ENCODE measurements at places on chromosomes 13 and 19.

DNA sequence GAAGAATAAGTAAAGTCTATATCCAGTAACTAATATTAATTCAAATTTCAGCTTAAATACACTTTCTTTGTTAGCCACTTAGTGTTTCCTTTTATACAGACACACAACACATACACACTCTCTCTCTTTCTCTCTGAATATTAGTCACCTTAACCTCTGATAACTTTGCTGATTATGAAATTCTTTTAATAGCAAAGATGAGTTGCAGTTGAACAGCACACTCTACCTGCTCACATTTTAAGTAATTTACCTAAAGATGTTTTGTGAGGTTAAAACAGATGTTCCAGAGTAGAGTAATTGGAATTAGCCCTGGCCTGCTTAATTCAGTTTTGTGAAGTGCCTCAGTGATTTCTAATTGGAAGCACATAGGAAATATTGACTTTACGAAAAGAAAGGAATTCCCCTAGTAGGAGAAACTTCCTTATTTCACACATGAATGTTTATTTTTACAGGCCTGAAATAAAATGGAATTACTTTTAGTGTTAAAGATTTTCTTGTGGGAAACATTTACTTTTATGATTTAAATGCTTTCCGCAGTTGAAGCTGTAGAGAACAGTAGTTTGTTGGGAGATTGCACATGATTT is 184.3 kb downstream of the MYO16 start:
- peak; percentile 4 for DNase-seq

- DNase-seq: no peak
These were observed 2.3 kb upstream of the FBN3 start for GRCh38 chr19:8151767-8152035.

- DNase-seq: no peak
These were observed 36.0 kb downstream of the BICRA start for GRCh38 chr19:47644743-47645482.

DNA sequence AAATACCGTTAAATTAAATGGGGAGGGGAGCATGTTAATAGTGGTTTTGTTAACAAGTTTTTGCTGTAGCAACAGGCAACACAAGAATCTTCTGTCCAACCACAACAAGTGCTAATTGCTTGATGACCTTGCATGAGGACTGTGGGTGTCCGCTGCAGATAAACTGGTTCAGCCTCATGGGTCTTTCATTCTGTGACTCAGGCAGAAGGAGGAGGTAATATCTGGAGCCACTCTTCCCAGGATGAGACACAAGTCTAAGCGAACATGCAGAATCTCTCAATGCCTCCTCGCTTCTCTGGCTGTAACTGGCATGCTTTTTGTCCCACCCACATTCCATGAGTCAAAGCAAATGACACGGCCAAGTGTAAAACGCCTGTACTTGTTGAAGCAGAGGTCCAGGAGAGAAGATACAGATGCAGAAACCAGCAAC is 56.6 kb upstream of the MYO16 start:
- no peak for DNase-seq

GRCh38 chr13:62933809-62934208 is 1518.2 kb upstream of the PCDH20 start:
- DNase-seq: no peak

DNA sequence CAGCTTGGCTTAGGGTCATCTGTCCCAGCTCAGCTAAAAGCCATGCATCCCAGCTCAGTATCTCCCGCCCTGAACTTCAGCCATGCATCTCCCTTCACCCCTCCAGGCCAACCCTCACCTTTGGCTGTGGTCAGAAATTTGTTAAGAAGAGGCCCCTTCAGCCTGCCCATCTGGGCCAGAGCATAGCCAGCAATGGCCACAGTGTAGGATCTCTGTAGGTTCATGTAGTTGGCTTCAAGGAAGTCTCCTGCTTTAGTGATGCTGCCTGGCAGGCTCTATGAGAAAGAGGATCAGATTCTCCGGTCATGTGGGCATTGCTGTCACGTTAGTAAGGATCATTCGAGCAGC is 16.6 kb upstream of the TNFSF14 start:
- no peak for DNase-seq

- DNase-seq: no peak
These were observed 149.2 kb downstream of the MYCBP2 start for GRCh38 chr13:77177646-77178045.

DNA sequence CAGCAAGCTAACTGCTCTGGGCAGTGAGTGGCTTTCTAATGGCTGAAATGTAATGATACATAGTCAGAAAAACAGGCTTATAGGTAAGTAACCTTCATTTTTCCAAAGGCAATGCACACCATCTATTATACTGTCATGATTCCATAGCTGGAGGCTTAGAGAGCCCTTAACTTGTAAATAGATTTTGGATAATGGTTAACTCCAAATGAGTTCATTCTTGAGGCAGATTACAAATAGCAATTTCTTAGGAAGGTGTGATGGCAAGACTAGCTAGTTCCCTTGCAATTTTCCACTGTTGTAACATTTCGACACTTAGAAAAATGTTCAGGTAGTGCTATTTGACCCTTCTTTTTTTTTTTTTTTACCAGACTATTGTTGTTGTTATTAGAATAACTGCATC is 789.8 kb upstream of the PCDH9 start:
- no peak for DNase-seq

- no peak for DNase-seq
These were observed 2.1 kb upstream of the CCL25 start for GRCh38 chr19:8050274-8051096.

DNA sequence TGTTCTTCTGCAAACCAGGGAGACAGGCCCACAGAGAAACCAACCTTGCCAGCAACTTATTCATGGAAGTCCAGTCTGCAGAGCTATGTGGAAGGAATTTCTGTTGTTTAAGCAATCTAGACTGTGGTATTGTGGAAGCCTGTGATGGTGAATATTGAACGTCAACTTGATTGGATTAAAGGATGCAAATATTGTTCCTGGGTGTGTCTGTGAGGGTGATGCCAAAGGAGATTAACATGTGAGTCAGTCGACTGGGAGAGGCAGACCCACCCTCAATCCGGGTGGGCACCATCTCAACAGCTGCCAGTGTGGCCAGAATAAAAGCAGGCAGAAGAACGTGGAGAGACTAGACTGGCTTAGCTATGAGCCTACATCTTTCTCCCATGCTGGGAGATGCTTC is 606.0 kb downstream of the EFNB2 start:
- no peak for DNase-seq

DNA sequence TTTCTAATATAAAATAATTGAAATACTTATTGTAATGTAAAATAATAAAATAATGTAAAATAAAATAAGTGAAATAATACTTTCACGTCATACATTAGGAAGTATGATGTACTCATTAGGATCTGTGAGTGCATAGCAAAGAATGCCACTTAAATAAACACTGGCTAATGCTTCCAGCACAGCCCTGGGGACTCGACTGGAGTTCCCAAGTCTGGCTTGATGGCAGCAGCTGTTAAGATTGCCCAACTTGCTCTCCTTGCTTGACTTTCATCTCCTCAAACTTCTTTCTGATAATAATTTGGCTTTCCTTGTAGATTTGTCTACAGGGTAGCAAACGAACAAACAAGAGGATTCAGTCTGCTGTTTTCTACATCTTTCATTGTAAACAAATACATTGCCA is 191.9 kb downstream of the COG6 start:
- no peak for DNase-seq

DNA sequence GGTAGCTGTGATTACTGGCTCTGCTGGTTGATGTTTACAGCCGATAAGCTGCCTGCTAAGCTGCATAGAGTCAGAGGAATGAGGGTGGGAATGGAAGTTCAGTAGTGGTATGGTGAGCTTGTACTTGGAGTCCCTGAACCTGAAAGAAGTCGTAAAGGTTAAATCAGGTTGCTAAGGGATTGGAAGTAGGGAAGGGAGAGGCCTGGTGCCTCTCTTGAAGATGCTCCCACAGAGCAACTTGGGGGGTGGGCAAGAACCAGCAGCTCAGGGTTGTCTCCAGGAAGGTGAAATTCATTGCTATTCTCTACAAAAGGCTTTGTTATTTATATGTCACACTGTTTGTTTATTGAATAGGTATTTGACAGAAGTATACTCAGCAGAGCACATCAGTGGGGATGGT is 73.8 kb upstream of the OLFM4 start:
- DNase-seq: no peak

GRCh38 chr19:33445442-33446329 is 72.2 kb downstream of the CEBPG start:
- no peak for DNase-seq

GRCh38 chr19:31421856-31422255 is 72.6 kb upstream of the TSHZ3 start:
- no peak for DNase-seq

GRCh38 chr13:85509512-85509911 is 289.7 kb downstream of the SLITRK6 start:
- no peak for DNase-seq

- no peak for DNase-seq
These were observed 391.0 kb upstream of the SLITRK5 start for GRCh38 chr13:87280139-87280538.

DNA sequence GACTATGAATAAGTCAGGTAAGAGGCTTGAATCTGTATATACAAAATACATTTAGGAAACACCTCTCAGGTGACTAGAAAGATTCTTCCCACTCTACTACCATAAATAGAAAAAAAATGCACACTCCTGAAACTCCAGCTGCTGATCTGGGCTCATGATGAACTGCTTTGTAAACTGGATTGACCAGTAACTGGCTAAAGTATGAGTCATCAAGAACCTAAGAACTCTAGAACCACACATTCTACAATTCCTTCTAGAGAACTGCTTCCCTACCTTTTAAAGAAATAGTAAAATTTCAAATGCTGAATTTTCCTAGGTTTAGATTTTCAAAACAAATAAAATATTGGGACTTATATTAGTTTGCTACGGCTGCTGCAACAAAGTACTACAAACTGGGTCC is 55.2 kb downstream of the ELF1 start:
- DNase-seq: no peak

- DNase-seq: no peak
These were observed 14.1 kb downstream of the SH3GL1 start for GRCh38 chr19:4386041-4386782.
